ENCODE measurements at places on chromosomes 12 and 14. TPM values are rescaled to one million over a fixed set of nuclear protein-coding genes. Genes with fewer than 3 reads are reported as not detected.
A peak's percentile ranks its signal among the peaks of the same experiment; 100 is the strongest.

GRCh38 chr14:104898870-104899510 lies 25.7 kb upstream of the PLD4 start:
- peaks cover 5% of the 10 kb centered on the region for H3K4me1 ChIP-seq
- H3K27ac ChIP-seq, result no peak overlapping the region
- no peak for DNase-seq
- no peak overlapping the region for H3K4me3 ChIP-seq
- peaks cover 27% of the 10 kb centered on the region for H3K27me3 ChIP-seq

DNA sequence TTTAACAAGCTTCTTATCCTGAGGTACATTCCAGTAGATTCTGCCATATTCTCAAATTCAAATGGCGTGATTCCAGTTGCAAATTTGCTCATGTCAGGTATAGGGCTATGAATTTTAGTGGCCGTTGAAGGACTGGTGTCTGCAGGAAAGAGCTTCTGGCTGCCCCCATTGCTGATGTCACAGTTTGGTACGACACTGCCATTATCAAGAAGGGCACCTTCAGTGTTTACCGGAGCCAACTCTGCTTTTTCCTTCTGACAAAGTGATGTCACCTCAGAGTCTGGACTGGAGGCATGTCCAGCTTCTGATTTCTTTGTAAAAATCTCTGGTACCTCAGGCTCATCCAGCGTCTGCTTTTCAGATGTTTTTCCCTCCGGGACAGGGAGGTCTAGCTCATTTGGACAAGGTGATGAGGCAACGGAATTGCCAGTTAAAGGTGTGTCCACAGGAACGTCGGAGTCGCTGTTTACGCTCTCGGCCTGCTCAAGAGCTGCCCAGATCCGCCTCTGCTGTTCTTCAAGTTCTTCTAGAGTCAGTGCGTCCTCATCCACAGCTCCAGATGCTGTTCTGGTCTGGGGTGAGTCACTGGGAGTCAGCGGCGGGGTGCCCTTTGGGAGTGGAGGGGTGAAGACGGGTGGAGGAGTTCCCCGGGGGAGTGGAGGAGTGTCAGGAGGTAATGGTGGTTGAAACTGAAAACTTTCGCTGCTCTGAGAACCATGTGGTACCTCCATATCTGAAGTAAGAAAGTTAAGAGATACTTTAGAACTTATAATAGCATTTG lies 27.0 kb downstream of the ZCCHC8 start:
- DNase-seq, result no peak
- peaks cover 42% of the 10 kb centered on the region for H3K36me3 ChIP-seq
- H3K27me3 ChIP-seq, result no peaks in the 10 kb centered on the region
- H3K4me1 ChIP-seq, result peaks cover 9% of the 10 kb centered on the region

DNA sequence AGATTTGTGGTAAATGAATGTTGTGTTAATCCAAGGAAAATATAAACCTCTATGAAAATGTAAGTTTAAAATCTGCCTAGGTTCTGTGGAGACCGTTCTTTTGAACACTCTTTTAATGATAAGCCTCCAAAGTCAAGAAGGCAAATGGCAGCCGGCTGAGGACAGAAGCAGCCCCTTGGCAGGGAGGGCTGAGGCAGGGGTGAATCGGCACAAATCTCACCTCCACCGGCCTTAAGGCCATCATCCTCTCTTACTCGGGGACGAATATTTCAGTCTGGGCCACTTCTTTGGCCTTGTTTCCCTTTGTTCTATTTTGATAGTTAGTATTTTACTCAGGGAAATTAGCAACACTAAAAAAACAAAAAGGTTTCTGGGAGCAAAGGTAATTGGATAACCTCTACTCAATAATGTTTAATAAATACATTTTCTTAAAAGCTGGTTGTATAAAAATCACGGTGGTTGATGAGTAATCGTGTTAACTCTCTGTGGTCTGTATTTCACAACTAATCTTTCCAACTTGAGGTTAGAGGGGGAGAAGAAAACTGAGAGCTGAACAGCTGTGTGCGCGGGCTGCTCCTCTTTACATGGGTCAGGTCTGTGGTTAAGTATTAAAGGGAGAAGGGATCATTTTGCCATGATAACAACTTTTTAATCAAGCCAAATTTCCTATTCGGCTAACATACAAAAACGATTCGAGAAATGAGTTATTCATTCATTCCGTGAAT lies 18.6 kb downstream of the LGMN start:
- peaks cover 31% of the 10 kb centered on the region for H3K36me3 ChIP-seq
- H3K27me3 ChIP-seq, result no peaks in the 10 kb centered on the region

KRT83 gene
- total RNA-seq, result not detected

DNA sequence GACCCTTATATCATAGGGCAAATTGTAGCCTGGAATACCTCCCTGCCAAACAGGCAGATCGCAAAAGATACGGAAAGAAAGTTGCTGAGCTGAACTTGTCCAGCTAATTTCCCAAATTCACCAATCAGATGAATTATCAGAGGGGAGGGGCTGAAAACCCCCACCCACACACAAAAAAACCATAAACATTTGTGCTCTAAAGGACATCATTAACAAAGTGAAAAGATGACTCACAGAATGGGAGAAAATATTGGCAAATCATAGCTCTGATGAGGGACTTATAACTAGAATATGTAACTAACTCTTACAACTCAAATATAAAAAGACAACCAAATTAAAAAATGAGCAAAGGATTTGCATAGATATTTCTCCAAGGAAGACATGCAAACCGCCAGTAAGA lies 36.3 kb downstream of the PTHLH start:
- no peak for DNase-seq
- H3K27ac ChIP-seq, result no peak overlapping the region
- no peak overlapping the region for H3K4me3 ChIP-seq
- peaks cover 2% of the 10 kb centered on the region for H3K36me3 ChIP-seq
- no peaks in the 10 kb centered on the region for H3K4me1 ChIP-seq
- H3K27me3 ChIP-seq, result peaks cover 18% of the 10 kb centered on the region

TM7SF3 gene
- total RNA-seq, result 46.9 TPM

SOX5 gene
- total RNA-seq, result 5.4 TPM

DNA sequence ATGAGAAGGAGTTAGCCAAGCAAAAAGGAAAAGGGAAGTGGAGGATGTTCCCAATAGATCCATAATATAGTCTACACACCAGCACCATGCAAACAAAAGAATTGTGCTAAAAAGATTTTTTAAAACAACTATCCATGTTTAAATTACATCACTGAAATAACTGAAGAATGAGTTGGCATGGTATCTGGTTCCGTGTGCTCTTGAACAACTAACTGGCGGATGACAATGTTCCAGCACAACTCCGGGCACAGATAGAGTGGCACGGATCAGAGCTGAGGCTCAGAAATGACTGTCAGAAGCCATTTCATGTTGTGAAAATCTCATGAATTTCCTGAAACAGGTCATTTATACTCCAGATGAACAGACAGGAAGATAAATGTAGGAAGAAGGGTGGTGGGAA lies 153.1 kb downstream of the HMGA2 start:
- H3K27ac ChIP-seq, result peak overlapping the region; percentile 77
- no peak for DNase-seq
- H3K27me3 ChIP-seq, result no peaks in the 10 kb centered on the region
- H3K36me3 ChIP-seq, result peaks cover 2% of the 10 kb centered on the region
- H3K4me1 ChIP-seq, result peaks cover 17% of the 10 kb centered on the region

- DNase-seq, result no peak
- no peak overlapping the region for H3K27ac ChIP-seq
- H3K36me3 ChIP-seq, result no peaks in the 10 kb centered on the region
- peaks cover 16% of the 10 kb centered on the region for H3K4me1 ChIP-seq
Measured at GRCh38 chr14:21003788-21004346, 4.8 kb downstream of the SLC39A2 start.

TAS2R50 gene
- 3.1 TPM for total RNA-seq

BCL11B gene
- 0.16 TPM for total RNA-seq

CAND1 gene
- 194 TPM for total RNA-seq

GRCh38 chr14:61737915-61738314 lies 24.3 kb upstream of the SNAPC1 start:
- no peaks in the 10 kb centered on the region for H3K4me1 ChIP-seq
- DNase-seq, result no peak
- peaks cover 58% of the 10 kb centered on the region for H3K36me3 ChIP-seq
- H3K4me3 ChIP-seq, result no peak overlapping the region

DNA sequence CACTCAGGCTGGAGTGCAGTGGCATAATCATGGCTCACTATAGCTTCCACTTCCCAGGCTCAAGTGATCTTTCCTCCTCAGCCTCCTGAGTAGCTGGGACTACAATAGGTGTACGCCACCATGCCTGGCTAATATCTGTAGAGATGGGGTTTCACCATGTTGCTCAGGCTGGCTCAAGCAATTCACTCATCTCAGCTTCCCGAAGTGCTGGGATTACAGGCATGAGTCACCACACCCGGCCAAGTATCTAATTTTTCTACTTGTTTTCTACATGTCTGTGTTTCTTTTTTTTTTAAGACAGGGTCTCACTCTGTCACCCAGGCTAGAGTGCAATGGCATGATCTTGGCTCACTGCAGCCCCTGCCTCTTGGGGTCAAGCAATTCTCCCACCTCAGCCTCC lies 119.7 kb upstream of the MED13L start:
- H3K27ac ChIP-seq, result peak overlapping the region; percentile 56
- H3K36me3 ChIP-seq, result peaks cover 4% of the 10 kb centered on the region
- H3K27me3 ChIP-seq, result no peaks in the 10 kb centered on the region
- no peak for DNase-seq

VWF gene
- total RNA-seq, result 0.13 TPM

- H3K27me3 ChIP-seq, result no peaks in the 10 kb centered on the region
- peaks cover 29% of the 10 kb centered on the region for H3K36me3 ChIP-seq
- H3K4me3 ChIP-seq, result no peak overlapping the region
- no peak overlapping the region for H3K27ac ChIP-seq
- H3K4me1 ChIP-seq, result peaks cover 2% of the 10 kb centered on the region
- no peak for DNase-seq
Measured at GRCh38 chr14:77346495-77346894, 25.7 kb downstream of the GSTZ1 start.

RAB15 gene
- total RNA-seq, result 27.5 TPM

DNA sequence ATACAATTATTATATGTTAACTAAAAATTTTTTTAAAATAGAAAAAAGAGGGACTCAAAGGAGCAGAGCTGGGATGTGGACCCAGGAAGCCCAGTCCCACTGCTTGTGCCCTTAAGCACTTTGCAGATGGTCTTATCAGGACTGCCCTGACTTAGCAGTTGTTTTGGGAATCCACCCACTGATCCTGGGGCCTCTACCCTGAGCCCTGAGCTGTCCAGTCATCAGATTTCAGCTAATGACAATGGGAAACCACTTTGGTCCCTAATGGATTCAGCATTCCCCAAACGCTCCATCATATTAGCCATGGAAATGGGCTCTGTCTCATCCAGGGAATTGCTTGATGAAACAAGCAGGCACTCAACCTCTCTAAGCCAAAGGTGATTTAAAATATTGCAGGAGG lies 22.5 kb upstream of the WSCD2 start:
- H3K4me3 ChIP-seq, result no peak overlapping the region
- H3K4me1 ChIP-seq, result no peaks in the 10 kb centered on the region
- no peak overlapping the region for H3K27ac ChIP-seq
- H3K36me3 ChIP-seq, result no peaks in the 10 kb centered on the region
- H3K27me3 ChIP-seq, result no peaks in the 10 kb centered on the region
- no peak for DNase-seq

VDR gene
- 2.7 TPM for total RNA-seq

PRH2 gene
- total RNA-seq, result not detected

GRCh38 chr14:23227566-23227965 lies 10.2 kb upstream of the RNF212B start:
- no peak overlapping the region for H3K4me3 ChIP-seq
- H3K36me3 ChIP-seq, result no peaks in the 10 kb centered on the region
- H3K27me3 ChIP-seq, result peaks cover 30% of the 10 kb centered on the region
- DNase-seq, result no peak

ASB2 gene
- total RNA-seq, result 0.38 TPM

DNA sequence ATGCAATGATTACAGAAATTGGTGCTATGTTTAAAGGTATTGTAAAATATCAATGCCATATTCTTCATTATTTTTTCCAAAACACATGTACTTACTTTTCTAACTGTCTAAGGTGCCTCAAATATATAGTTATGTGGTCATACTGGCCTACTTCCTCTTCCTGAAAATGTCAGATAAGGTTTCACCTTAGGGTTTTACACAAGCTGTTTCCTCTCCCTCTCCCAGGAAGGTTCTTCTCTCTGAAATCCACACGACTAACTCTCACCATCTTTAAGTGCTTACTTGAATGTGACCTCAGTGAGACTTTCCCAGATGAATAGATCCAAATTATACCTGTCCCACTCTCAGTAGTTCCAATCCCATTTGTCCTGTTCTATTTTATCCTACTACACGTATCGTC lies 11.6 kb upstream of the CLEC4D start:
- no peaks in the 10 kb centered on the region for H3K4me1 ChIP-seq
- no peak overlapping the region for H3K4me3 ChIP-seq
- no peaks in the 10 kb centered on the region for H3K36me3 ChIP-seq
- H3K27ac ChIP-seq, result no peak overlapping the region
- no peak for DNase-seq
- H3K27me3 ChIP-seq, result peaks cover 7% of the 10 kb centered on the region

LMNTD1 gene
- not detected for total RNA-seq

- no peak overlapping the region for H3K4me3 ChIP-seq
- H3K27me3 ChIP-seq, result no peaks in the 10 kb centered on the region
- no peak for DNase-seq
- H3K27ac ChIP-seq, result no peak overlapping the region
Measured at GRCh38 chr12:53287741-53288216, 7.6 kb upstream of the PFDN5 start.

MFAP5 gene
- total RNA-seq, result not detected

PDZRN4 gene
- total RNA-seq, result not detected

DNA sequence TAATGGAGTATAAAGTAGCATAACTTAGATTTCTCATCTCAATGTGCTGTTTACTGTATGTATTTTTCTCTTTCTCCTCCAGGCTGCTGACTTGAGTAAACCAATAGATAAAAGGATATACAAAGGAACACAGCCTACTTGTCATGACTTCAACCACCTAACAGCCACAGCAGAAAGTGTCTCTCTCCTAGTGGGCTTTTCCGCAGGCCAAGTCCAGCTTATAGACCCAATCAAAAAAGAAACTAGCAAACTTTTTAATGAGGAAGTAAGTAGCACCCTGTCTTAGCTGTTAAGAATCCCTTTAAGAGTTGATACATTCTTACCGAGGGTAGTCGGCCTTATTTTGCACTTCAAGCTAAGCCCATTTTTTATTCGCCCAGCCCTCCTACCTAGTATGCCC lies 55.2 kb downstream of the WDR20 start:
- no peak for DNase-seq
- peaks cover 22% of the 10 kb centered on the region for H3K36me3 ChIP-seq

GRCh38 chr14:25247609-25248008 lies 197.7 kb upstream of the STXBP6 start:
- no peaks in the 10 kb centered on the region for H3K27me3 ChIP-seq
- no peaks in the 10 kb centered on the region for H3K4me1 ChIP-seq
- H3K27ac ChIP-seq, result no peak overlapping the region
- H3K36me3 ChIP-seq, result no peaks in the 10 kb centered on the region

- H3K4me3 ChIP-seq, result no peak overlapping the region
- no peaks in the 10 kb centered on the region for H3K4me1 ChIP-seq
- no peak for DNase-seq
- H3K27ac ChIP-seq, result no peak overlapping the region
- peaks cover 18% of the 10 kb centered on the region for H3K36me3 ChIP-seq
Measured at GRCh38 chr12:120453977-120454376, 7.7 kb downstream of the GATC start.

TSPAN31 gene
- 37.4 TPM for total RNA-seq

GRCh38 chr12:122023339-122024131 lies 1.9 kb downstream of the BCL7A start:
- peak overlapping the region; percentile 84 for H3K4me3 ChIP-seq
- H3K27ac ChIP-seq, result peak overlapping the region; percentile 90
- H3K36me3 ChIP-seq, result no peaks in the 10 kb centered on the region

GRCh38 chr14:28769276-28769880 lies 2.8 kb downstream of the FOXG1 start:
- peaks cover 78% of the 10 kb centered on the region for H3K27me3 ChIP-seq
- H3K4me3 ChIP-seq, result no peak overlapping the region
- no peak overlapping the region for H3K27ac ChIP-seq
